ENCODE measurements at places on chromosomes 7 and 10.

GRCh38 chr7:4815609-4816418, 40.4 kb downstream of the AP5Z1 start:
- no peak for DNase-seq

DNA sequence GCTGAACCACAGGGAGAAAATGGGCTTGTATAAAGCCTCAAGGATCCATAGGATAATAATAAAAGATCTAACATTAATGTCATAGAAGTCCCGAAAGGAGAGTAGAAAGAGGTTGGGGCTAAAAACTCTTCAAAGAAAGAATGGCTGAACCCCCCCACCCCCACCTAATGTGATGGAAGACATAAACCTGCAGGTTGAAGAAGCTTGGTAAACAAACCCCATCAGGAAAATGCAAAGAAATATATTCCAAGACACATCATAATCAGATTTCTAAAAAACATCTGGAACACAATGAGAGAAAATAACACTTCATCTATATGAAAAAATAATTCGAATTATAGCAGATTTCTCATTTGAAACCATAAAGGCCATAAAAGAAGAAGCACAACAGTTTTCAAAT, 105.6 kb upstream of the BAIAP2L1 start:
- DNase-seq = no peak

GRCh38 chr10:82515256-82515655, 640.3 kb downstream of the NRG3 start:
- no peak for DNase-seq

DNA sequence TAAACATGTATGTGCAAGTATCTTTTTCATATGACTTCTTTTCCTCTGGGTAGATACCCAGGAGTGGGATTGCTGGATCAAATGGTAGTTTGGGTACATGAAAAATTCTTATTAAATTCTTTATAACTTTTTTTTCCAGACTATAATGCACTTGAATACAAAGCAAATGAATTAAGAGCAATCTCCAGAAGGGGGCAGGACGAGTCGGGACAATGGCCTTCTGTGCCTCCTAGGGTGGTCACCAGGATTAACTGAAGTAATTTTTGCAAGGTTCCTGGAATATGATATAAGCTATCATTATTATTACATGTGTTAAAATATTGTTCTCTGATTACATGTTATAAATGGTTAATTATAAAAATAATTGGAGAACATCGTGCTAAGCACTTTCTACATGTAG, 127.2 kb downstream of the PPP1R17 start:
- no peak for DNase-seq

DNA sequence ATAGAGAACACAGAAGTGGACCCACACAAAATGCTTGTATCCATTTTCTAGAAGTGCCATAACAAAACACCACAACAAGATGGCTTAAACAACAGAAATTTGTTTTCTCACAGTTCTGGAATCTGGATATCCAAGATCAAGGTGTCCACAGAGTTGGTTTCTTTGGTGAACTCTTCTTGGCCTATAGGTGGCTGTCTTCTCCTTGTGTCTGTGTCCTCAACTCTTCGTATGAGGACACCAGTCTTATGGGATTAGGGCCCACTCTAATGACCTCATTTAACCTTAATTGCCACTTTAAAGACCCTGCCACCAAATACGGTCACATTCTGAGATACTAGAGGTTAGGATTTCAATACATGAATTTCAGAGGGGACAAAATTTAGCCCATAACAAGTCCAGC, 30.8 kb upstream of the C10orf71 start:
- no peak for DNase-seq

GRCh38 chr10:92590623-92591549, 2.0 kb upstream of the KIF11 start:
- DNase-seq = peak; percentile 47
